Hematopoietic multipotent progenitor cell (in vitro differentiated cells): ENCODE measurements at places on chromosomes 16 and 17. TPM values are rescaled to one million over a fixed set of nuclear protein-coding genes. Genes with fewer than 3 reads are reported as not detected.

DNAH2 gene
- total RNA-seq: under 0.01 TPM

GAS2L2 gene
- total RNA-seq: 0.54 TPM

SOX15 gene
- total RNA-seq: 0.81 TPM

CACNG3 gene
- not detected for total RNA-seq

KRTAP4-1 gene
- total RNA-seq: not detected

ACE gene
- 14.5 TPM for total RNA-seq

KRT17 gene
- not detected for total RNA-seq

GRCh38 chr17:1852327-1852726 is 22.5 kb downstream of the RPA1 start:
- no peak for DNase-seq

- DNase-seq: no peak
Measured at GRCh38 chr17:39599004-39599664, 8.6 kb downstream of the NEUROD2 start.

DNA sequence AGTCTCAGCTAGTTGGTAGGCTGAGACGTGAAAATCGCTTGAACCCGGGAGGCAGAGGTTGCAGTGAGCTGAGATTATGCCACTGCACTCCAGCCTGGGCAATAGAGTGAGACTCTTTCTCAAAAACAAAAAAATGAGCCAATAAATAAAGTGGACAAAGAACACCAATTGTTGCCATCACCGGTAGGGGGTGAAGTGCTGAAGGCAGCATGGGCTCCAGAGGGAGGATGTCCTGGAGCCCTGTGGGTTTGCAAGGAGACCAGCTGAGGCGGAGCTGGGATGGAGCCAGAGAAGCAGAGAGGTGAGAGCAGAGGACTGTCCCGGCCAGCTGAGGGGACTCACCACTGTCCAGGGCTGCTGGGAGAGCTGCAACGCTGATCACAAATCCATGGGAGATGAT is 13.8 kb downstream of the CHST6 start:
- DNase-seq: no peak

GRCh38 chr16:86980644-86981043 is 336.5 kb downstream of the C16orf95 start:
- DNase-seq: no peak

DNA sequence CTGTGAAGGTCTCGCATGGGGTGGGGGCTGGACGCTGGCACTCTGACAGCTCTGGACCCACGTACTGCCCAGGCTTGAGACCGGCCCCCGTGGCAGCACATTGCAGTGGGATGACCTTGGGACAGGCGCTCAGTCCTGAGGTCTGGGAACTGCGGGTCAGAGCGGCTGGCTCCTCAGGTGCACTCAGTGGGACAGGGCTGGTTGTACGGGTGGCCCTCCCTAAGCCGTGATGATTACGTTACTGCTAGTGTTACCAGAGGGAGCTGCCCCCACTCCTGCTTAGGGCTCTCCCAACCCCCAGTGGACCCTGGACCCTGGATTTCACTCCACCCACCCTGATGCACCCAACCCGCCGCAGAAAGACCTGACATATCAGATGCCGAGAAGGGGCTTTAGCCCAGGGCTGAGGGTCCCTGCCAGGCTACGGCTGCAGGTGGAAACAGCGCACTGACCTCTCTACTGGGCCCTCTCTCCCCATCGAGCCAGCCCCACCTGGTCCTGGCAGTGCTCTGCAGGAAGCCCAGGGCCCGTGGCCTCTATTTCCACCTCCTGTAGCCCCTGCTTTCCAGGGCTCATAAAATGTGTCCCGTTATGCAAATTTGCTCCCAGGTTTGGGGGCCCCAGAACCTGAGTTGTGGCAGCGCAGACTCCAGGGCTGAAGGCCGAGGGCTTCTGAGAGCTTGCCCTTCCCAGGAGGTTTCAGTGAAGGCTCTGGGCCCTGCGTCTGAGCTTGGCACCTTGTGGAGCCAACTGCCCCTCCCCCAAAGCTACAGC is 77.2 kb downstream of the RTN4RL1 start:
- no peak for DNase-seq

GRCh38 chr17:3485481-3486068 is 9.8 kb downstream of the ASPA start:
- DNase-seq: no peak

- DNase-seq: no peak
Measured at GRCh38 chr17:77428020-77428748, 287.4 kb downstream of the SEC14L1 start.

- DNase-seq: no peak
Measured at GRCh38 chr16:13143551-13143950, 242.2 kb downstream of the SHISA9 start.

- no peak for DNase-seq
Measured at GRCh38 chr16:4049031-4049430, 67.2 kb downstream of the ADCY9 start.

GRCh38 chr17:6551356-6551755 is 5.0 kb downstream of the PITPNM3 start:
- DNase-seq: no peak

DNA sequence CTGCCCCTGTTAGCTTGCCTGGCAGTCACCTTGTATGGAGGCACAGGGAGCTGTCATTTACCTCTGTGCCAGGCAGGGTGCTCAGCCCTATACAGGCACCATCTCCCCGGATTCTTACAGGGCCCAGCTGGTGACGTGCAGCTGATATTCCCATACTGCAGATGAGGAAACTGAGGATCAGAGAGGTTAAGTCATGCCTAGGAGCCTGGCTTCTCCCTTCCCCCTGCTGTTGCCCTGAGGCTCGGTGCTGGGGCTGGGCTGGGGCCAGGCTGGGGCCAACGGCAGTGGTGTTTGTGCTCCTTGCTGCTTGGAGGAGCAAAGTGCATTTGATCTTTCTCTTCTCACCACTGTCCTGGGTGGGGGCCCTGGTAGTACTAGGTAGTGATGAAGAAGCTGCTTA is 54.7 kb upstream of the IL34 start:
- DNase-seq: no peak
